GM23338 (cell line): ENCODE measurements at places on chromosomes 3 and 15. TPM values are rescaled to one million over a fixed set of nuclear protein-coding genes. Genes with fewer than 3 reads are reported as not detected.
A peak's percentile ranks its signal among the peaks of the same experiment; 100 is the strongest.

DNA sequence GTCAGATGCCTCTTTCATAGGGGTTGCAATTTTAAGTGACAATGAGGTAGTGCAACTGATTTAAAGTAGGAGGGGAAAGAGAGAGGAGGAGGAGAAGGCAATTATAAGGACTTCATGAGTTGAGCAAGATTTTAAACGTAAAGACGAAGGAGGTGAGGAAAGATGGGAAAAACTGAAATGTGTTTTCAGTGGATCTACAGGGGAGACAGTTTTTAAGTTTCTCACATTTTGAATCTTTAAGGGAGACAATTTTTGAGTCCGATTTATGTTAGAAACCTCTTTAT lies 68.7 kb upstream of the LIMD1 start:
- H3K27me3 ChIP-seq, result no peaks in the 10 kb centered on the region
- H3K4me1 ChIP-seq, result no peaks in the 10 kb centered on the region
- DNase-seq, result no peak
- H3K4me3 ChIP-seq, result no peak overlapping the region
- H3K36me3 ChIP-seq, result peaks cover 3% of the 10 kb centered on the region; the same call in 1 of the 2 replicates

Gene ISL2
- polyA plus RNA-seq, result 0.65 and 1.0 TPM in 2 replicates

DNA sequence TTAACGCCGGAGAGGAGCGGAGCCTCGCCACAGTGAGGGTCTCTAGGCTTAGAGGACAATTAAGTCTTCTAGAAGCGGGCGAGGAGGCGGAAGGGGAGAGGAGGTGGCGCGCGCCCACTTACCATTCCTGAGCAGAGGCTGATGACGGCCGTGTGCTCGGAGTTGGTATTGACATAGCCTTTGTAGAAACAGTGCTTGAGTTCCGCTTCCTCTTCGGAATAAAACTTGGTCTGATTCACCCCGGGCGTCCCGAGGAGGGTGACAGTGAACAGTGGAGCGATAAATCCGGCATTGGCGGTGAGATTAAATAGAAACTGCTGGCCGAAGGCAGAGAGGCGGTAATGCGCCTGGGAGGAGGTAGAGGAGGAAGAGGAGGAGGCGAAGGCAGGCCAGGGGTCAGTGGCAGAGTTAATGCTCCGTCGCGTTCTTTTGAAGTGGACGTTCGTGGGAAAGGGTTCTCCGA lies 1.3 kb downstream of the ADAMTS9 start:
- no peak overlapping the region for H3K27ac ChIP-seq
- no peaks in the 10 kb centered on the region for H3K36me3 ChIP-seq
- H3K4me3 ChIP-seq, result peak overlapping the region; percentile 80
- peak; percentile 66 for DNase-seq

Gene MRPL3
- 159 and 161 TPM in 2 replicates for polyA plus RNA-seq

GRCh38 chr3:130825762-130826299 lies 68.1 kb upstream of the ATP2C1 start:
- no peak for DNase-seq
- no peaks in the 10 kb centered on the region for H3K36me3 ChIP-seq
- no peaks in the 10 kb centered on the region for H3K27me3 ChIP-seq
- H3K4me3 ChIP-seq, result no peak overlapping the region
- H3K27ac ChIP-seq, result no peak overlapping the region
